ENCODE measurements at places on chromosomes 2 and 18.

DNA sequence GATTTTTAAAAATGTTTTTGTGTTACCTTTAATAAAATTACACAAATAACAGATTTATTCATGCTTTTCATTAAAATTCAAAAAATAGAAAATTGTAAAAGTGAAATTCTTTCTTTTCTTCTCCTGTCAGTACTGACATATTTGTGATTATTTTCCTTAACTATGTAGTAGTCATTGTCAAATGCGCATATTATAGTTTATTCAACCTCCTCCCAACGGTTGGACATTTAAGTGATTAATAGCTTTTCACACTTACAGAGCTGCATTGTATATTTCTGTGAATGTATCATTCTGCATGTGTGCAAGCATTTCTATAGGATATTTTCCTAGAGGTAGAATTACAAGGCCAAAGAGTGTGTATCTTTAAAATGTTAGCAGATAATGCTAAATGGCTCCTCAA lies 259.2 kb downstream of the SH3BP4 start:
- no peak for DNase-seq

DNA sequence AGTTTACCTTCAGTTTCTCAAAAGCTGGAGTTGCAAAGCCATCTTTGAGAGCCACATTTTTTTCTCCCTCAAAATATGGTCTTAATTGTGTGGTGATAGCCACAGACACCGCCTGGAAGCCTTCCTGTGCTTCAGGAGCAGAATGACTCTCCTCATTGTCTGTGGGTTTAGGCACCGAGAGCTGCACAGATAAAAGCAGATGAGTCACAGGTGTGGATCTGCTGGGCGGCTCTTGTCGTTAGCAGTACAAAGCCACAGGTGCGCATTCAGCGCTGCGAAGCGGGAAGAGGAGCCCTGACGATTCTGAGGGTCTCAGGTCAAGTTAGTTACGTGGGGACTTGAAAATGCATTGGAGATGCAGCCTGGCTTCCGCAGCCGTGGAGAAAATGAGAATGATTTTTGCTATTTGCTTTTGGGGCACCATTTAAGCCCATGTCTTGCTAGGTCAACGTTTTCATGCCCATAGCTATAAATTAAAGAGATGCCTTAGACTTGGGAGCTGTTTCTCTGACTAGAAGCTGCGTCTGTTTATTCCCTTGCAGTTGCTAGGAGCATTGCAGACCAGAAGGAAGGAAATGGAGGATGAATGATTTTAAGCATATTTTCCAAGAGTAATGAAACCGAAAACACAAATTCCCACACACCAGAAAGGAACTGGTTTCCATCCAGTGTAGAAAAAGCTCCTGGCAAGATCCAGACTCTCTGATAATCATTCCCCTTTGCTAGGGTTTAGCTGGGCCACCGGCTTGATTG lies 51.5 kb downstream of the KLHL29 start:
- peak; percentile 27 for DNase-seq

DNA sequence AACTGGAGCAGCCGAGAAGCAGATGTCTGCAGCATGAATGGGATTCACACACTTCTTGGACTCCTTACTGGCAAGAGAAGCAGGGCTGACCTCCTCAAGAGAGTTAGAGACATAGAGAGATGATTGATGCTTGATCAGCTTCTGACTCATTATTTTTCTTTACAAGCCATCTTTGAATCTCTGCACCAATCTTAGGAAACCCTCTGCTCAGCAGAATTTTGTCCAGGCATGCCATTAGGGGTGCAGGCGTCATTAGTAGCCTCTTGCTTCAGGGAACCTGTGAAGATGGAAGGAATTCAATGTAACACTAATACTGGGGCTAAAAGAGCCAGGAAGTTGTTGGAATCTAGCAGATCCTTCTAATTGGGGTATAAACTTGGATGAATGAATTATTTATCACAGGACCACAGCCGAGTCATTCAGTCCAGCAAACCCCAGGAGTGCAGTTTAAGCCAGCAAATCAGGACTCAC lies 151.8 kb downstream of the MGAT5 start:
- DNase-seq: no peak

- DNase-seq: no peak
These were observed 323.2 kb upstream of the SLC39A10 start for GRCh38 chr2:195333869-195334268.

DNA sequence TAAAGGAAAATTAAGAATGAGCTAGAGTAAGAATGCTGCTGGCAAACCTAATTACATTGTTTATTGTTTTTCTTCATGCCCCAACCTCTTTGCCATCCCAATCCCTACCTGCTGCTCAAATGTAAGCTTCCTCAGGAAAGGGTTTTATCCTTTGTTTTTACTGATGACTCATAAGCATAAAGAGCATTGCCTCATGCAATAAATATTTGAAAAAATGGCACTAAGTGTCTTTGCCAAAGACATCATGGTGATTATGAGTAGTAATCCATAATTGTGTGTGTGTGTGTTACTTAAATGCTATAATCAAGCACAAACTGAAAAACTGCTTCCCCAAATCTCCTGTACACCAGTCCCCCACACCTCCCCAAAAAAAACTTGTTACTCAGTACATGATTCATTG lies 53.4 kb downstream of the DNER start:
- DNase-seq: no peak

GRCh38 chr2:43054367-43054766 lies 172.0 kb downstream of the ZFP36L2 start:
- DNase-seq: no peak

DNA sequence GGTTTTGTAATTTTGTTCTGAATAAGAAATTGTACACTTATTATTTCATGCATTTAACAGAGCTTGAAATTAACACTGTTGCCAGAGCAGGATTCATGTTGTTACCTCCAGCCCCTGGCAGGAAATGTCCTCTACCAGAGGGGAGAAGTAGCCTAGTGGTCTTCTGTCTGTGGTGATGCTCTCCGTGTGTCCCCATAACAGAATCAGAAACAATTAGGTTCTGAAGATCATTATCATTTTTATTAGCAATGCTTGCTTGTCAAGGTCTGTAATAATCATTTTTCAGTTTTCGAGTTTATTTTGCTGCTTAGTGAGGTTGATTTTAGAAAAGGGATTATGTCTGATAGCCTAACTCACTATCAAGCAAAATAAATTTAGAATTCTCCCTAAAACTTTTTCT lies 116.6 kb upstream of the CNTNAP5 start:
- no peak for DNase-seq

GRCh38 chr2:144607891-144608521 lies 88.1 kb upstream of the ZEB2 start:
- DNase-seq: no peak

DNA sequence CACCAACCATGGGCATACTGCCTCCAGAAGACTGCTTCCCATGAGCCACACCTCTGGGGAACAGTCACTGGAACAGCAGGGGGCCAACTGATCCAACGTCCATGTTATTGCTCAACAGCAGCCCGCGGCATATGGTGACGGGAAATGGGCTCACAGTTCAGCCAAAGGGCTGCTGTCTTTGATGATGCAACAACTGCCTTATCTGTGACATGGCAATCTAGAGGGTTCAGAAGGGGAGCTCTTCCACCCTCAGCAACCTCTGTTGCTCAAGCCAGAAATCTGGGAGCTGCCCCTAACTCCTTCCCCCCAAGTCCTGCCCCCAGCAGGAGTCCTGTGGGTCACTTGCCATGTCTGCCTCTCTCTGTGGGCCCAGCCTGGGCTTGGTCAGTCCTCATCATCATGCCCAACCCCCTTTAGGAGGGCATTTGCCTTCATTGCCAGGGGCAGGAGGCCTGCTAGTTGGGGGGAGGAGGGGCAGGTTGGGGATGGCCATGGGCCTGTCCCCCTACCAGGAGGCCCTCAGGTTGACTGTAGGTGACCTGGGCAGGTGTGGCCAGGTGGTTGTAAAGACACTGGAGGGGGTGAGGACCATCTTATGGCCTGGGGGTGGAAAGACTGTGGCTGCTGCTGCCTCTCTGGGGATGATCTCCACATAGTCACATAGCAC lies 212.9 kb downstream of the CYP26B1 start:
- no peak for DNase-seq

GRCh38 chr2:182649316-182649715 lies 66.7 kb upstream of the DNAJC10 start:
- DNase-seq: no peak

GRCh38 chr2:239033801-239034560 lies 186.1 kb downstream of the TWIST2 start:
- no peak for DNase-seq

DNA sequence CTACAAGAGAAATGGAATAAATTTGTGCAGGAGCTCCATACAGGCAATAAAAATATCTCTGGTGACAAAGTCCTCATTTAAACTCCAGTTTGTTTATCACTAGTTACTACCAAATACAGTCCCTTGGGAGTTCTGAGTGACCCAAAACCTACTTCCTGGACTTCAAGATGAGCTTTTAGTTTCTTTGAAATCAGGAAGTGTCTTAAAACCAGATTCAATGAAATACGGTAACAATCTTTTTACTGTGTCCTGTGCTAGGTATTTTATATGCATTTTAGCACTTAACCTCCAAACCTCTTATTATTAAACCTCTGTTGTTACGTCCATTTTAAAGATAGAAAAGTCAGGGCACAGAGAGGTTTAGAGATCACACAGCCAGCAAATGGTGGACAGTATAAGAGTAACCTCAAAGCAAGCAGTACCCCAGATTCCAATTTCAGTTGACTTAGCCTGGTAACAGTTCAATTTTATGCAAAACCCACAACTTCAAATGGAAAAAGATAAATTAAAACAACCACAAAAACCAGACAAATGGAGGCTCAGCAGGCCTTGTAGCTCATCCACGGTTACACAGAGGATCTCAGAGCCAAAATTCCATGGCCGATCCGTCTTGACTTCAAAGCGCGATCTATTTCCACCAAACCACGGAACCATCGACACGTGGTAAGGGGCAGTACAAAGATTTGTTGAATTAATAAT lies 1.3 kb upstream of the KCMF1 start:
- DNase-seq: peak; percentile 30

GRCh38 chr2:235066895-235067294 lies 115.1 kb downstream of the SH3BP4 start:
- DNase-seq: no peak

DNA sequence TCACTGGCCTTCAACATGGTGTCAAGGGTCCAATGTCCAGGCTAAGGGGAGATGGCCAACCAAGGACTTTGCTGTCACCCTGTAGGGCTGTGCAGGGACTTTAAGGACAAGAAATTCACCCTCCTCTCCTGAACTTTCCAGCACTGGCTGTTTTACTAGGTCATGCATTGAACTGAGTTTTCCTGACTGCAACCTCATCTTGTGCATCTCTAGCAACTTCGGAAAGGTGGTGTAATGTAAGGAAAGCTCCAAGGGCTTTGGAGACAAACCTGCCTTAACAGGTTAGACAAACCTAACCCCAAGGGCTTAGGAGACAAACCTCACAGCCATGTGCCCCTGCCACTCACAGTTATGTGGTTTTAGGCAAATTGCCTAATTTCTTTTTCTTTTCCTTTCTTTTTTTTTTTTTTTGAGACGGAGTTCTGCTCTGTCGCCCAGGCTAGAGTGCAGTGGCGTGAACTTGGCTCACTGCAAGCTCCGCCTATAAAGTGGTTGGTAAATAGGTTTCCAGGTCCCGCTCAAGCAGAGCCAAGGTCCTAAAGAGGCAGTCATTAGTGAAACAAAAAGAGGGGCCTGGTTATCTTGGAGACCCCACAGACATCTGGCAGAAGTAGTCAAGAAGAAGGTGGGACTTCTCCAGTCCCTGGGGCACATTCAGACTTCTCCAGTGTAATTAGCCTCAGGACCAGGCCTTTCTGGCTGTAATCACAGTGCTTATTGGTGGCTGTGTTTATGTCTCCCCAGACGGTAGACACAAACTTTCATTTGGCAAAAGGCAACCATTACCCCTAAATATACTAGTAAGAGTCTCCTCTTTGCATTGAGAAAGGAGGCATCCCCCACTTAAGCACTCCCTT lies 37.6 kb upstream of the PMAIP1 start:
- no peak for DNase-seq

DNA sequence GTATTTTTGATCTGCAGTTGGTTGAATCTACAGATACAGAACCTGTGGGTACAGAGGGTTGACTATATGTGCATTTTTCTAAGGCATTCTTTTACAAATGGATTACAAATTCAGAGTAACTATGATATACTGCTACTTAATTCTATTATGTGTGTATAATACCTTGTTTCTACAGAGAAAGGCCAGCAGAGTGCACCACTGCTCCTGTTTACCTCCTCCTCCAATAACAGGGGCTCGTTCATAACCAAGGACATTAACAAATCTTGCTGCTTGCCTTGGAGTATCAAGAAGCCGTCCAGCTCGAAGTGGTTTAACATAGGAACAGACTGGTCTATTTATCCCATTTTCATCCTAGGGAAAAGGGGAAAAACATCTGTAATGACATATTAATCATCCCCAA lies 16.4 kb downstream of the CEP76 start:
- no peak for DNase-seq

DNA sequence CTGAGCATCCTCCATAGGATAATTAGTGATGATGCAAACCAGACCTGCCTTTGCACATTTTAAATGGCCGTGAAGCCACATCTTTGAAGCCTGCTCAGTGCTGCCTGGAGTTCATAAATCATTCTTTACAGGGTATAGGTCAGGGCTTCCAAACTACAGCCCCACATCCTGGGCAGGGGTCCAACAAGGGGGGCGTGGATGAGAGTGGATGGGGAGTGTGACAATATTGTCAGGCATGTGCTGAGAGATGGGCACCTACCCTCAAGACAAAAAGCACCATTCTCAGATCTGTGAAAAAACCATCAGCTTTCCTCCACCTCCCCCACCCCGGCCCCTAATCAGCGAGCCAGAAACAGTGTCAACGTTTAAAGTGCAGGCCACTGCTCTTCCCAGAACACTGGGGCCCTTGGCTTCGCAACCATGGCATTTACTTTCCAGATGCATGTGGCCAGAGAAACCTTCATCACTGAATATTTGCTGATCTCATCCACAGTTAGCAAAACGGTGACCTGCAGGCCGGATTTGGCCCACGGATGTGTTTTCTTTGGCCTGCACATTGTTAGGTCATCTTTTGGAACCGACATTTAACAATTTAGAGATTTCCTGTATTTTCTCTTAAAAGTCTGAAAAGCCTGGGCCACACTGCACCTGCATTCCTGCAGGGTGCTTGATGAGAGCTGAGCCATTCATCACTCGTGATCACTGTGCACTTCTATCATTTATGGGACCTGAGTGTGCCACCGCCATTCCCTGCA lies 130.7 kb downstream of the ANKRD44 start:
- DNase-seq: no peak

DNA sequence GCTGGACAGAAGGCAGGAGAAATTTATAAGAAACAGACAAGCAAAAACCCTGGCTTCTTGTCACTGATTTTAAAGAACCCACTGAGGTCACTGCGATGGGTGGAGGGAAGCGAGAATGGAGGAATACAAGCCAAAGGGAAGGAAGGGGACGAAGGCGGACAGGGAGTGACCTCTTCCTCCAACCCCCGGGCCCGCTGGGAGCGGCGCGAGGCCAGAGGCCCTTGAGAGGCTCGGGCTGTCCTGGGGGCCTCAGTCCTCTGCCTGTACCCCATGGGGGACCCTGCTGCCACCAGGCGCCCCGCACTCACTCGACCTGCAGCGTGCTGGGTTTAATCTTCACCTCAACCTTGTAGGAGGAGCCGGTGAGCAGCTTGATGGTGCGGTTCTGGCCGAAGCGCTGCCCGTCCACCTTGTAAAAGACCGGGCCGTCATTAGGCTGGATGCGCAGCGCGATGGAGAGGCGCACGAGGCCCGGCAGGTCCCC lies 793 bp downstream of the CNRIP1 start:
- DNase-seq: no peak

- no peak for DNase-seq
These were observed 51.2 kb upstream of the UBE2F start for GRCh38 chr2:237915576-237915975.

GRCh38 chr2:22807872-22808271 lies 577.1 kb upstream of the KLHL29 start:
- no peak for DNase-seq

- no peak for DNase-seq
These were observed 34.5 kb downstream of the ARL4C start for GRCh38 chr2:234462218-234462992.

- DNase-seq: peak; percentile 26
These were observed at the start of gene TFCP2L1 for GRCh38 chr2:121284463-121285449. TSS of gene TFCP2L1 (minus strand) at chr2:121285202. CDS start at chr2:121285109, 93 bp downstream.
